Fibroblast of villous mesenchyme (primary cell): ENCODE measurements at places on chromosomes 3 and 15. TPM values are rescaled to one million over a fixed set of nuclear protein-coding genes. Genes with fewer than 3 reads are reported as not detected.

Gene HYPK
- 6.4 and 6.9 TPM in 2 replicates for total RNA-seq

Gene TRH
- total RNA-seq = not detected in 2 replicates

Gene TOP2B
- total RNA-seq = 86.7 and 88.5 TPM in 2 replicates

Gene IMPG2
- total RNA-seq = 0.32 and 0.43 TPM in 2 replicates

GRCh38 chr3:160720123-160720746 lies 35.8 kb upstream of the PPM1L start:
- no peak for DNase-seq

- peak; percentile 79 for DNase-seq
Measured at GRCh38 chr3:71050538-71051258, 532.8 kb downstream of the FOXP1 start.

- DNase-seq = no peak
Measured at GRCh38 chr3:88267-88666, 108.3 kb upstream of the CHL1 start.

- no peak for DNase-seq
Measured at GRCh38 chr3:100106094-100106493, 8.2 kb downstream of the FILIP1L start.

GRCh38 chr3:31067004-31067403 lies 172.5 kb upstream of the GADL1 start:
- DNase-seq = peak; percentile 86

DNA sequence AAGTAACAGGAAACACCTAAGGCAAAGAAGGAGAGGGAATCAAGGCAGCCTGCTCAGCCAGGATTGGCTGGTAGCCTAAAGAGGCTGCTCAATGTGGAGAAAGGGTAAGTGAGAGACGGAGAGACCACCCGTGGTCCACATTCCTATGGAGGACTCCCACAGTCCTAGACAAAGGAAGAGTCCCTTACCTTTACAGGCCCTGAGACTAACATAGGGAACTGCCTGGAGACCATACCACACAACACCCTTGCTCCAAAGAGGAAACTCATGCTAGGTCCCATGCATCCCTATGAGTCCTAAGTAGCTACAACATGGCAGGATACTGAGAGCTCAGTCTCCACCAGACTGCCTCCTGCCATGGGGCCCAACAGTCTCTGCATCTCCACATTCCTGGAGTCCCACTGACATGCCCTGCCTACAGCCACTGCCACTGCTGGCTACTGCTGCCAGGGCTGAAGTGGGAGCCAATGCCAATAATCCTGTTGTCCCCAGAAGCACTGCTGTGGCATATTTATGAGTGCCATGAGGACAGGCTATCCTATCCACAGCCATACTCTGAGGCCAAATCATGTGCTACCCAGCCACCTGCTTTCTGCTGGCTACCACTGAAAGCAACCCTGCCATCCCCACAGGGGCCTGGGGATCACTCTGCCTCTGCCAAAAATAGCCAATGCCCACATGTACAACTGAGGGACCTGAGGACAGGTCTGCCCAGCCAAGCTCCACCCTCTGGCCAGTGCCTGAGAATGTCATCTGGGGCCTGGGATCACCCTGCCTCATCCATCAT lies 45.0 kb downstream of the COPS2 start:
- no peak for DNase-seq
